AG09319 (cell line): ENCODE measurements at places on chromosomes 11 and 22.

DNA sequence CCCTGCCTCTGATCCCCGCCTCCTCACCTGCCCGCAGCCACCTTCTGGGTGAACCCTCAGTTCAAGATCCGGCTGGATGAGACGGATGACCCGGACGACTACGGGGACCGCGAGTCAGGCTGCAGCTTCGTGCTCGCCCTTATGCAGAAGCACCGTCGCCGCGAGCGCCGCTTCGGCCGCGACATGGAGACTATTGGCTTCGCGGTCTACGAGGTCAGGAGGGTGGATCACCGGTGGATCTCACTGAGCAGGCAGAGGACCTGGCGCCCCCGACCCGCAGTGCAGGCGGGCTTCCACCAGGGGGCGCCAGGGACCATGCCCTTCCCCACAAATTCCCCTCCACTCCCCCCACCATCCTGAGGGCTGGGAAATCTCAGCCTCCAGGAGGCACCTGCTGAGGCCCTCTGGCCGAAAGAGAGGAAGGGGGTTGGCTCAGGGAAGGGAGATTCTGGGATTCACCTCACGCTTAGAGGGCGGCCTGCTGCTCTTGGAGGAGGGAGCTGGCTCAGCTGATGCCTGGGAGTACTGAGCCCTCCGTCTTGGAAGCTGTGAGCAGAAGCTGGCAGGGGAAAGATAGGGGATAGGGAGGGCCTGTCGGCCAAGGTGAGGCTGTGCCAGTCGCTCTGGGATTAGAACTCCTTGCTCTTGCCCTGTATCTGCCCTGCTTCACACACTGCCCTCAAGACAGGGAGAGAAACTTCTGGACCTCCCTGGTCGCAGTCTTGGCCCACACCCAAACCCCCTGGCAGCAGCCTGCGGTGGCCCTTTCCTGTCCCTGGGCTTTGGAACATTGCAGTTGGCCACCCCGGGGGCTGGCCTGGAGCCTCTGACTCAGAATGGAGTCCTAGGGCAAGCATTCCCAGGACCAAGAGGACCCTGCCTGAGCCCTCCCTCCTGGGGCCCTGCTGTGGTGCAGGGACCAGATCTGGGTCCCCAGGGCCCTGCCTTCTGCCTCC, 23.2 kb downstream of the CAPN1 start:
- no peak for DNase-seq

GRCh38 chr22:44042249-44043218, 18.4 kb downstream of the PARVB start:
- DNase-seq, result no peak

GRCh38 chr11:78933350-78933749, 358.7 kb upstream of the NARS2 start:
- DNase-seq, result no peak

DNA sequence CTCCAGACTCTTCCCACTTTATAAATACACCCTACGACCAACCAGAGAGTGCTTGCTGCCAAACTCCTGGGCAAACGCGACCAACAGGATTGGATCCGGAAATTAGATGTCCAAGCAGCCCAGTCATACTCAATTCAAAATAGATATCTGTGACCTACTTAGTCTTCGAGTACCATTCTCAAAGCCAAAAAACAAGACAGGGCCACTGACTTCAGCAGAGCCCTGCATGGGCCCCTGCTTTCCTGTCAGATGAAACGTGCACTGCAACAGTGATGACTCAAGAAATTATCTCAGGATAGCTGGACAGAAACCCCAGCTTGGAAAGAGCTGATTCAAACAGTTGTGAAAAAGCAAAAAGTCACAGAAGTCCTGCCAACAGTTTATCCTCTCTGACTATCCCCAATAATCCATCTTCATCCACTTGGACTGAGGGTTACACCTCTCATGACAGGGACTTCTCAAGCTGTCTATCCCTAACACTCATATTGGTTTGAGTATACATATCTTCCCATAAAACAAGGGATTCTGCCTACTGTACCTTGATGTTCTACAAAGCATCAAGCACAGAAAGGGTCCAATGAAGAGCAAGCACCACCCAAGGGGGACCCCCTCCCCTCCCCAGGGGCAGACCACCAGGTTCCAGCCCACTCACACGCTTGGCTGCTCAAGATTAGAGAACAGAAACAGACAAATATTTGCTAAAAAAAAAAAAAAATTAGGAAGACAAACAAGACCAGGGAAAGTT, 17.4 kb downstream of the SMCO4 start:
- DNase-seq, result no peak

DNA sequence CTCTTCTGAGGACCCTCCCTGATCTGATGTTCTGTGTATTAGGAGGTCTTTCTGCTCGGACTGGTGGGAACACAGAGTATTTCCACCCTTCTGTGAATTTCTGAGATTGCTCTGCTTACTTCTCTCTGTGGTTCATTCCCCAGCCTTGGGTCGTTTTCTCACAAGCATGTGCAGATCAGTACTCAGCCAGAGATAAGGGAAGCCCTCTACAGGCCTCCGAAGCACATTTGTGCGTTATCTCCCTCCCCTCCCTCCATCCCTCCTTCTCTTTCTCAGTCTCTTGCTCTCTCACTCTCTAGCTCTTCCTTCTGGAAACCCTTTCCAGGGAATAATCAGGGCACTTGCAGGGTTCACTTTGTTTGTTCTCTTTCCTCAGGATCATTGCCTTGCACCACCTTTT, 35.2 kb upstream of the TUB start:
- no peak for DNase-seq

- DNase-seq, result no peak
Measured at GRCh38 chr11:86869531-86869930, 69.2 kb downstream of the PRSS23 start.
